ENCODE measurements at places on chromosomes 6 and 20.

DNA sequence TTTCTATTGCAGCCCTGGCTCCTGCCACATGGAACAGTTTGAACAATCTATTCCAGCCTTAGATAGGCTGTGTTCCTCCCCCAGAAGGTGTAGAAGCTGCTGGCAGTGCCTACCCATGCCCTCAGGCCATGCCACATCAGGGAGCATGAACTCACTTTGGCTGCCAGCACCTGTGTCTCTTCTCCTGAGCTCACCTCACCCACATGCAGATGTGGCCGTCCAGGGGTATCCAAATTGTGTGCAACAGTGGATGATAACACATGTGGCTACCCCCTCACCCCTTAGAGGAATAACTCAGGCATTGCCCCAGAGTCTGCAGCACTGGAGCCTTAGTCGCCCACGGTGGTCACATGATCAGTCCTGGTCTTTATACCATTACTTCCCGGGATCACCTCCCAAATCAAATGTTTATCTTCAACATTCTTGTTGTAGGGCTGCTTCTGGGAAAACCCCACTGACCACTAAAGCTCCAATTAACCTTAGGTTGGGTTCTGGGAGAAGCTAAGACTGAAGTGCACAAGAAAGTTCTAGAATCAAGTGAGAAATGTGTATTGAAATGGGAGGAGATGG is 110.4 kb downstream of the BANF2 start:
- no peak for DNase-seq

- DNase-seq: no peak
Measured at GRCh38 chr20:42739683-42740082, 450.0 kb downstream of the PTPRT start.

DNA sequence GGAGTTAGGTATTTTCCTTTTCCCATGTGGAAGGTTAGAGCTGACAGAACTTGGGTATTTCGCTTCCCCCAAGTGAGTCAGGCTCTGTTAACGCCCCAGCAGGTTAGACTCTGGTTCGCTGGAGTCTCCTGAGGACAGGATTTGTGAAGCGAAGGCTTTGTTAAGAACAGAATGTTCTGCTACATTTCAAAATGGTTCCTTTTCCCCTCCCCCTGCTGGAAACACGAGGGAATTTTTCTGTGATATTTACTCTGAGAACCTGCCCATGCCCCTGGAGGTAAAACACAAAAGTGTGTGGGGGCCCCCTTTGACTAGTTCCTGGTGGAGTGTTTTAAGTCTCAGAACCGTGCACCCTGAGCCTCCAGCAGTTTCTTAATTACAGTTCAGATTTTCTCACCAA is 731.4 kb upstream of the CITED2 start:
- DNase-seq: no peak

- no peak for DNase-seq
Measured at GRCh38 chr6:81744131-81744530, 8.3 kb downstream of the TENT5A start.

DNA sequence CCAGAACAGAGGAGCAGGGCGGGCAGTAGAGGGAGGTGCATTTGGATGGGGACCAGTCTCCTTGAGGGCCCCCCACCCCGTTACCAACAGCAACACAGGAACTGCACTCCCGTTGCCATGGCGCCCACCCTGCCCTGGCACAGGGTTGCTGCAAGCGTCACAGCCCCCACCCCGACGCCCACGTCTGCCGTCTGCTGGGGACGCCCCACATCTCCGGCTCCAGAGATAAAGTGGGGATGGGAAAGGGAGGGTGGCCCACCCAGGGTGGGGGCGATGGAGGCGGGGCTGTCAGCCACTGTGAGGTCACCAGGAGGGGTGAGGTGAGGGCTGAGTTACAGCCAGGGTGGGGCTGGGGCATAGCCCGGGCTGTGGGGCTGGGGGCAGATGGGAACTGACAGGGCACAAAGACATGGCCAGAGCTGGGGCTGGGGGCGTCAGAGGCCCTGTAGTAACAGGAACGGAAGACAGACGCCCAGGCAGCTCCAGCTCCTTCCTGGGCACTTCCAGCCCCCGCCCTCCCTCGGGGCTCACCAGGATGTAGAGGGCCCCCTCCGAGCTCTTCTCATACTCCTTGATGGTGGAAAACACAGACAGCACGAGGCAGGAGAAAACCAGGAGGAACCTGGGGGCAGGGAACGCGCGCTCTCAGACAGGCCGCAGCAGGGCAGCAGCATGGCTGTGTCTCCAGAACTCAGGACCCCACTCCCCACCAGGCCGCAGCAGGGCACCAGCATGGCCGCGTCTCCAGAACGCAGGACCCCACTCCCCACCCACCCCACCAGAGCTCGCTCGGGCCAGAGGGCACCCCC is 26.0 kb downstream of the KCNQ2 start:
- DNase-seq: no peak

GRCh38 chr6:139371421-139372203 is 2.8 kb downstream of the CITED2 start:
- DNase-seq: no peak

DNA sequence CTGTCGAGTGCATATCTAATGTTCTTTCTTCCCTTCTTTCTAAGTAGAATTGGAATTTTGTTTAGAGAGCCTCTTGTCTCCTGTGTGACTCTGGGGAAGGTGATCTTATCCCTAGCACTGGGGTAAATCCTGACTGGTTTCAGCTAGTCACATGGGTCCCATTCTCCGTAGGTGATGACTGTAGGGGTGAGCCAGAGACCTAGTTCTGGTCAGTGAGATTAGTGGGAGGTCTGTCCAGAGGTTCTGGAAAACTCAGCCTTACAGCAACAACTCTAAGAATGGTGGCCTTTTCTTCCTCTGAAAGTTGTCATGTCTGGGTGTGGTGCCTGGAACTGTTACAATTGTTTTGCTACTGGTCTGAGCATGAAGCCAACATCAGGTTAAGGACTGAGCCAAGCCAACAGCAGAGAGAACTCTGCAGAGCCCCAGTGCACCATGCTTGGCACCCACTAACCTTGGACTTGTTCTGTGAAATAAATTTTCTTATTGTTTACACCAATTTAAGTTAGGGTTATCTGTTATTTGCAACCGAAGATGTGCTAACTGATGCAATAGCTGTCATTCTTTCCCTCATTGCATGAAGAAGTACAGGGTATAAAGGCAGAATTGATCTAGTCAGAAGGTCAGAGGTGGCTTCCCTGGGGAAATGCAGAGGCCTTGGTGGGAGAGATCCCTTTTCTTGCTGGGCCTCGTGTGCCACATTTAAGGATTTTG is 56.8 kb upstream of the TULP4 start:
- DNase-seq: no peak

Measured in activated CD4-positive, alpha-beta T cell treated with anti-CD3 and anti-CD28 coated beads, Interleukin-2, amount 50 U/mL, for 48 hours (primary cell).